ENCODE measurements at places on chromosomes 16 and 17.

- no peak for DNase-seq
These were observed 70.8 kb downstream of the GOSR1 start for GRCh38 chr17:30547778-30548573.

GRCh38 chr16:89785523-89786155 is 30.8 kb downstream of the FANCA start:
- no peak for DNase-seq

DNA sequence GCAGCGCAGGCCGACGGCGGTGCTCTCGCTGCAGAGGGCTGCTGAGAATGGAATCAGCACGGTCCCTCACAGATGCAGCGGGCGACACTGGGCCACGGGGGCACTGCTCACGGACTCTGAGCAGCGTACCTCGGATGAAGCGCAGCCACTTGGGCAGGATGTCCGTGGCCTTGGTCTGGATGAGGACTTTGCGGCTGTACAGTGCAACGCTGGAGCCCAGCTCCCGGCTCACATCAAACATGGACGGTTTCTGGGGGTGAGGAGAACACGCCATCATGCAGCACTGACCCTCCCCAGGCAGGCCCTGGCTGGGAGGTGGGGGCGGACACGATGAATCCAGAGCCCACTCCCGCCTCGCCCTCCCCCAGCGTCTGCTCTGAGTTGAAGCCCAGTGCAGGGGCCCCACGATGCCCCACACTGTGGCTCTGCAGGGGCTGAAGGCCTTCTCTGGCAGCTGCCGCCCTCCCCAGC is 18.1 kb downstream of the DNASE1 start:
- DNase-seq, result no peak

- no peak for DNase-seq
These were observed 1339.3 kb upstream of the GOT2 start for GRCh38 chr16:60073376-60073775.

GRCh38 chr16:77043076-77043475 is 147.9 kb upstream of the MON1B start:
- peak; percentile 25 for DNase-seq

DNA sequence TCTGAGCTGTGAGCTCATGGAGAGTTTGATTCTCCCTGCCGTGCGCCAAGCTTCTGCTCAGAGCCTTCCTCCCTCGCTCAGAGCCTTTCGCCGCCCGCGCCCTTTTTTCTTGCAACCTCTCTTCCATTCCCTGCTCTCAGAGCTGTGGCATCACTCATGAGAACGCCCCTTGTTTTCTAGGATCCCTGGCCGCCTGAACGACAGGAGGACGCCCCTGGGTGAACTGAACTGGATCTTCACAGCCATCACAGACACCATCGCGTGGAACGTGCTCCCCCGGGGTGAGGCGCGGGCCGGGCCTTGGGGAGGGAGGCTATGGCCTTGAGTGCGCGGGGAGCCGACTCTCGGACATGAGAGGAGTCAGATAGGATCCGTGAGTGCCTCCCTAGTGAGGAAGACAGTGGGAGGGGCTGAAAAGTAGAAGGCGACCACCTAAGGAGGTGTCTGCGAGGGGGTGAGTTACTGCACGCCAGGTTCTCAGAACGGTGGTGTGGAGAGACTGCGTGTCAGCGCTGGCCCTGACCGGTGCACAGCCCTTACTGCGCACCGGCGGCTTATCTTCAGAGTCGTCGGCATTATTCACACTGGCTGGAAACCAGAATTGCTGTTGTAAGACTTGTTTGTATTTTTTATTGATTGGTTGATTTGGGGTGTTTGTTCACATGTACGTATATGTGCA is 169.5 kb upstream of the CHMP6 start:
- DNase-seq, result no peak

Data from GM13977 (cell line).